Pericardium fibroblast (primary cell): ENCODE measurements at places on chromosomes 4 and X. TPM values are rescaled to one million over a fixed set of nuclear protein-coding genes. Genes with fewer than 3 reads are reported as not detected.

RENBP gene
- 0.12 and 0.94 TPM in 2 replicates for total RNA-seq

ZFP42 gene
- total RNA-seq, result 0.12 and 0.17 TPM in 2 replicates

TCP11X2 gene
- total RNA-seq, result not detected in 2 replicates

HSFX1 gene
- total RNA-seq, result 0.12 and 0.60 TPM in 2 replicates

LDB2 gene
- total RNA-seq, result 3.0 and 16.0 TPM in 2 replicates

CENPVL2 gene
- total RNA-seq, result not detected in 2 replicates

RASGEF1B gene
- 1.1 TPM in 1 of 2 replicates, not detected in the other for total RNA-seq

NLGN4X gene
- total RNA-seq, result 1.1 and 1.3 TPM in 2 replicates

SORCS2 gene
- 0.58 and 4.3 TPM in 2 replicates for total RNA-seq

AMTN gene
- total RNA-seq, result not detected in 2 replicates

EVC gene
- total RNA-seq, result 26.9 and 29.2 TPM in 2 replicates

POU3F4 gene
- total RNA-seq, result not detected in 2 replicates

OPHN1 gene
- total RNA-seq, result 1.4 and 1.6 TPM in 2 replicates

SPANXA1 gene
- total RNA-seq, result not detected in 2 replicates

DCAF4L1 gene
- not detected in 2 replicates for total RNA-seq
